ENCODE measurements at places on chromosomes 13 and 19. TPM values are rescaled to one million over a fixed set of nuclear protein-coding genes. Genes with fewer than 3 reads are reported as not detected.

GRCh38 chr19:28489776-28490175 is 723.2 kb downstream of the UQCRFS1 start:
- DNase-seq: no peak
- H3K27ac ChIP-seq: no peak overlapping the region
- H3K27me3 ChIP-seq: no peaks in the 10 kb centered on the region
- no peaks in the 10 kb centered on the region for H3K36me3 ChIP-seq

DNA sequence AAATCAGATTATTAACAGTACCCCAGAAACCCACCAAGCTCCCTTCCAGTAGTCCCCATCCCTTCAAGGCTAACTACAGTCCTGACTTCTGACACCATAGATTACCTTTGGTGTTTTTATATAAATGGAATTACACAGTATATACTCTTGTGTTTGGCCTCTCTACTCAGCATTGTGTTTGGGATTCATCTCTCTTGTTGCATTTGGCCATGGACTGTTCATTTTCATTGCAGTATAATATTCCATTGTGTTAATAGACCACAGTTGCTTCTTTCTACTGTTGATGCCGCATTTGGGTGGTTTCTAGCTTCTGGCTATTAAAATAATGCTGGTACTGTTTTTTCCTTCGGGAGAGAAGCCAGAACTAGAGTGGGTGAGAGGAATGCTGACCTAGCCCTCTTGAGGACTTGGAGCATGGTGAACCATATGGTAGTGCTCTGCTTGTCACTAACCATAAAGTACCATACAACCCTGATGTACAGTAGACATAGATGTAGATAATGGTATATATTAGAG is 18.9 kb upstream of the GARRE1 start:
- no peaks in the 10 kb centered on the region for H3K4me1 ChIP-seq
- no peaks in the 10 kb centered on the region for H3K27me3 ChIP-seq
- no peaks in the 10 kb centered on the region for H3K36me3 ChIP-seq
- H3K27ac ChIP-seq: no peak overlapping the region
- no peak overlapping the region for H3K4me3 ChIP-seq

DNA sequence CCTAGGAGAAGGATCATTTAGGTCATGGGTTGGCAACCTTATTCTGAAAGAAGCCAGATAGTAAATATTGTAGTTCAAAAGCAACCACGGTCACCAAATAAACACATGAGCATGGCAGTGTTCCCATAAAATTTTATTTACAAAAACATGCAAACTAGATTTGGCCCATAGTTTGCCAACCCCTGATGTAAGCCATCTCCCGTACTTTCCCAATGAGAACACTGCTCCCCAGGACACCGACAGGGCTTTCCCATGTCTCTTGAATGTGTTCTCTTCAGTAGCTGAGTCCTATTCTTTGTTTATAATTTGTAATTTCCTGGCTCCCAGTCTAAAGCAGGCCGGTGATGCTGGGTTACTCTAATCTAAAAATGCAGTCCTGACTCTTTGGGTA is 239.6 kb downstream of the LHFPL6 start:
- H3K27ac ChIP-seq: no peak overlapping the region
- no peak overlapping the region for H3K4me3 ChIP-seq
- no peaks in the 10 kb centered on the region for H3K36me3 ChIP-seq
- H3K4me1 ChIP-seq: no peaks in the 10 kb centered on the region
- no peaks in the 10 kb centered on the region for H3K27me3 ChIP-seq

DNA sequence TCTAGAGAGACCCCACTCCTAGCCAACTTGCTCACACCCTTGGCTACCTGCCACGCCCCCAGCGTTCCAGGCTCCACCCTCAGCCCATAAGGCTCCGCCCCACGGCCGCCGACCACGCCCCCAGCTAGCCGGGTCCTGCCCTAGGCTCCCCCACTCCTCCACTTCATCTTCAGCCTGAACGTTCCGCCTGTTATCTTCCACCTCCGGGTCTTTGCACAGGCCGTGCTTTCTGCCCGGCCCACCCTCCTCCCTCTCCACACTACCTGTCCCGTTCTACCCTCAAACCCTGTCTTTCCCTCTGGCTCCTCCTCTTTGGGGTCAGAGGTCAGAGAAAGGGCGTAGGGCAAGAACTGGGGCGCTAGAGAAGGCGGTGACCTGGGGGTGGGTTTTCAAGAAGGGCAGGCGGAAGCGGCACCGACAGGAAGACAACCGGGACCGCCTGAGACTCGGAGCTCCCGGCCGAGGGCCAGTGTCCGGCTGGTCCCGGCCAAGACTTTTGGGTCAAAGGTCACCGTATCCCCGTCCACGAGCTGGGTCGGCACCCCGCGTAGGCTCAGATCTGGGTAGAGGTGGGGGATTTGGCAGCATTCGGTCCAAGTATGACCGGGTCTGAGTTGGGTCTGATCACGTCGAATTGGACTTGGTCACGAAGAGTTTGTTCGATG is 2.2 kb downstream of the PDE4C start:
- no peaks in the 10 kb centered on the region for H3K36me3 ChIP-seq
- DNase-seq: peak; percentile 37
- peak overlapping the region; percentile 20 for H3K4me3 ChIP-seq
- H3K27me3 ChIP-seq: peaks cover 13% of the 10 kb centered on the region
- peaks cover 16% of the 10 kb centered on the region for H3K4me1 ChIP-seq
- H3K27ac ChIP-seq: no peak overlapping the region

GRCh38 chr19:35745328-35746086 is at the start of the genes PSENEN and U2AF1L4:
PSENEN (plus strand) TSS chr19:35745651; CDS start chr19:35745931, 280 bp downstream.
U2AF1L4 (minus strand) TSS chr19:35745418; CDS start chr19:35745391, 27 bp downstream.
- peak within 1 kb of the TSS; percentile 100 for H3K27ac ChIP-seq
- no peaks in the 10 kb centered on the region for H3K36me3 ChIP-seq
- DNase-seq: peak; percentile 98
- H3K4me3 ChIP-seq: peak within 1 kb of the TSS; percentile 100

CDX2 gene
- total RNA-seq: not detected

MATK gene
- total RNA-seq: 1.5 TPM

- H3K4me3 ChIP-seq: no peak overlapping the region
- H3K27me3 ChIP-seq: no peaks in the 10 kb centered on the region
- H3K27ac ChIP-seq: no peak overlapping the region
- no peaks in the 10 kb centered on the region for H3K36me3 ChIP-seq
Measured at GRCh38 chr13:31864307-31864706, 125.0 kb downstream of the RXFP2 start.

DNA sequence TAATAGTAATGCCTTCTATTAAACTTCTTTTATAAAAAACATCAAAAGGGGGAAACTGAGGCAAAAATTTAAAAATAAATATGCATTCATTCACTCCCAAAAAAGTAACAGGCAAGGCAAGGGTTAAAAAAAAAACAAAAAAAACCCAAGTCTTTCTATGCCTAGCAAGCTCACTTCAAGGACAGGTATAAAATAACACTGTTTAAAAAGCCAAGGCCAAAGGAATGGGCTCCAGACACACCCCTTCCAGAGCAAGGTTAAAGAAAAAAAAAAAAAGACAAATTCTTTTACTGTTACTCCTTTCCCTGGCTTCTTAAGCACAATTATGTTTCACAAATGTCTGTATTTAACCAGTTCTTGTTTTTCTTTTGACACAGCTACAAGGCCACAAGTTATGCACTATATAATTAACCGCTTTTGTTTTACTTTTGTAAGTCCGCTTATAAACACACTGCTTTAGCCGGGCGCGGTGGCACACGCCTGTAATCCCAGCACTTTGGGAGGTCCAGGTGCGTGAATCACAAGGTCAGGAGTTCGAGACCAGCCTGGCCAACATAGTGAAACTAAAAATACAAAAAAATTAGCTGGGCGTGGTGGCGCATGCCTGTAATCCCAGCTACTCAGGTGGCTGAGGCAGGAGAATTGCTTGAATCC is 3.6 kb downstream of the SIGLEC11 start:
- no peak for DNase-seq
- no peaks in the 10 kb centered on the region for H3K4me1 ChIP-seq
- no peaks in the 10 kb centered on the region for H3K36me3 ChIP-seq
- no peak overlapping the region for H3K27ac ChIP-seq
- H3K4me3 ChIP-seq: peak overlapping the region; percentile 30

GRCh38 chr13:88602786-88603777 is 931.9 kb downstream of the SLITRK5 start:
- H3K4me3 ChIP-seq: no peak overlapping the region
- H3K27me3 ChIP-seq: no peaks in the 10 kb centered on the region
- no peak for DNase-seq
- H3K36me3 ChIP-seq: no peaks in the 10 kb centered on the region
- H3K4me1 ChIP-seq: no peaks in the 10 kb centered on the region
- no peak overlapping the region for H3K27ac ChIP-seq

OVOL3 gene
- total RNA-seq: not detected

CYP2A6 gene
- total RNA-seq: not detected

CYP4F2 gene
- total RNA-seq: not detected

DNA sequence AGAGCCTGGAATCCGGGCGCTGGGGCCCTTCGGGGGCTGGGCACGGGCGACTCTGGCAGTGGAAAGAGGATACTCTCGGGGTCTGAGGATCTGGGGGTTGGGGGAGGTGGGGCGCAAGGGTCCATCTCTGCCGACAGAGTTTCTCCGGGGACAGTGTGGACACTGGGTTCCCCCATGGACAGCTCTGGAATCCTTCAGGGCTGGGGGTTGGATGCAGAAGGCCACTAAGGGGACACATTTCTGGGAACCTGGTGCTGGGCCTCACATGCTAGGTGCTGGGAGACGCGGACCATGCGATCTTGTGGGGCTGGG is 2.3 kb downstream of the TGFBR3L start:
- no peak for DNase-seq
- H3K36me3 ChIP-seq: no peaks in the 10 kb centered on the region
- H3K4me1 ChIP-seq: peaks cover 8% of the 10 kb centered on the region
- peak overlapping the region; percentile 13 for H3K27ac ChIP-seq
- H3K27me3 ChIP-seq: peaks cover 7% of the 10 kb centered on the region

GRCh38 chr19:12527034-12527836 is 24.0 kb downstream of the ZNF564 start:
- no peak for DNase-seq
- peaks cover 7% of the 10 kb centered on the region for H3K36me3 ChIP-seq
- no peak overlapping the region for H3K27ac ChIP-seq
- no peak overlapping the region for H3K4me3 ChIP-seq
- H3K4me1 ChIP-seq: no peaks in the 10 kb centered on the region

DNA sequence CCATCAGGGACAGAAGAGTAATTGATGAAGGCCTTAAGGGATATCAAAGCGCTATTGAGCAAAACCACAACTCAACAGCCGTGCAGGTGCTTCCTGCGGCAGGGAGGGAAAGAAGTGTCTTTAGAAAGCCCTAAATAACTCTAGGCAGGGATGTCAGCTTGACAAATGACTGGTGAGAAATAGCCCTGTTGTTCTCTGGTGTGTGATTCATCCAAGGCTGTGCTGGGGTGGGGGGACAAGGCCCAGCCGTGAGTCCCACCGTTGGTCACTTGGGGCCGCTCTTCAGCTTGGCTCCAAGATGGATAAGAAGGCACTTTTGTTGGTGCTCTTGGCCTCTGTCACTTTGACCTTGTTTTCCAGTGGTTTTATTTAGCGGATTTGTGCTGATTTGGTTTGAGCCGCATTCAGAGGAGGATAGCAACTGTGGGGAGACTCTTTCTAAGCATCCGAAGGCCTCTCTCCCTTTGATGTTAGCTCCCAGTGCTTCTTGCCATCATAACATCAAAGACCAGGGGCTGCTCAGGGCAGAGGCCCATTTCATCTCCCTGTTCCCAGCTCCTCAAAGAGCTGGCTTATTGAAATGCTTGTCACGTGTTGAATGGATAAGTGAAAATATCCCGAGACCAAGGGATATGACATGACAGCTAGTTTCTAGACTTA is 130.3 kb upstream of the SERP2 start:
- H3K36me3 ChIP-seq: no peaks in the 10 kb centered on the region
- no peak for DNase-seq
- peak overlapping the region; percentile 48 for H3K27ac ChIP-seq
- H3K27me3 ChIP-seq: no peaks in the 10 kb centered on the region
- H3K4me3 ChIP-seq: no peak overlapping the region
- H3K4me1 ChIP-seq: no peaks in the 10 kb centered on the region

ZNF600 gene
- total RNA-seq: 14.5 TPM

GRCh38 chr13:86856991-86857390 is 814.2 kb upstream of the SLITRK5 start:
- H3K27me3 ChIP-seq: no peaks in the 10 kb centered on the region
- no peaks in the 10 kb centered on the region for H3K4me1 ChIP-seq
- H3K36me3 ChIP-seq: no peaks in the 10 kb centered on the region
- no peak overlapping the region for H3K27ac ChIP-seq
- no peak for DNase-seq

- no peak for DNase-seq
- no peaks in the 10 kb centered on the region for H3K4me1 ChIP-seq
- no peaks in the 10 kb centered on the region for H3K27me3 ChIP-seq
- no peak overlapping the region for H3K4me3 ChIP-seq
- H3K27ac ChIP-seq: no peak overlapping the region
- no peaks in the 10 kb centered on the region for H3K36me3 ChIP-seq
Measured at GRCh38 chr13:42626176-42626860, 52.4 kb downstream of the TNFSF11 start.

DNA sequence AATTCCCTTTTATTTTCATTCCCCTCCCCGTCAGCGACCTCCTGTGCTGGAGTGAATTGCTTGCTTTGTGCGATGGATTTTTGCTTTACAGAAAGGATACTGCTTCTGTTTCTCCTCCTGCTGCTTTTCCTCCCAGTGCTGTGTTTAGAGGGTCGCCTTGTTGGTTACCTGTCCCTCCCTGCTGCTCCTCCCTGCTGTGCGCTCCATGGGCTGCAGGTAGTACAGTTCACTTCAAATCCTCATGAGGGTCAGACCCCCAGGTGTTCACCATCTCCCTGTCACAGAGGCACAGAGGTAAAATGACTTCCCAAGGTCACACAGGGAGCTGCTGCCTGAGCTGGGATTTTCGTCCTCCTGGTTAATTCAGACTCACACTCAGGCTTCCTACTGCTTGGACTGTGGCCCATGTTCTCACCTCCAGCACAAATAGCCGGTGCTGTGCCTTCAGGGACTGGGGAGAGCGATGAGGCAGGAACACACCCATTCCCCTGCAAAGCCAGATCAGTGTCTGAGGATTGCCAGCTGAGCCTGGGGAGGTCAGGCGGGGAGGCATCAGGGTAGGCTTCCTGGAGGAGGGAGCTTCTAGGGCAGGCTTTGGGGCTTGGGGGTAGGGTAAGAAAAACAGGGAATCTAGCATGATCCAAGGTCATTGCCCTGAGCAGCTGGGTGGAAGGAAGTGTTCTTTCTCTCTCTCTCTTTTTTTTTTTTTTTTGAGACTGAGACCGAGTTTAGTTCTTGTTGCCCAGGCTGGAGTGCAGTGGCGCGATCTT is 14.4 kb downstream of the BICRA start:
- H3K4me1 ChIP-seq: no peaks in the 10 kb centered on the region
- H3K4me3 ChIP-seq: no peak overlapping the region
- H3K36me3 ChIP-seq: no peaks in the 10 kb centered on the region
- H3K27me3 ChIP-seq: no peaks in the 10 kb centered on the region
- no peak for DNase-seq
- no peak overlapping the region for H3K27ac ChIP-seq

AMH gene
- not detected for total RNA-seq

DNA sequence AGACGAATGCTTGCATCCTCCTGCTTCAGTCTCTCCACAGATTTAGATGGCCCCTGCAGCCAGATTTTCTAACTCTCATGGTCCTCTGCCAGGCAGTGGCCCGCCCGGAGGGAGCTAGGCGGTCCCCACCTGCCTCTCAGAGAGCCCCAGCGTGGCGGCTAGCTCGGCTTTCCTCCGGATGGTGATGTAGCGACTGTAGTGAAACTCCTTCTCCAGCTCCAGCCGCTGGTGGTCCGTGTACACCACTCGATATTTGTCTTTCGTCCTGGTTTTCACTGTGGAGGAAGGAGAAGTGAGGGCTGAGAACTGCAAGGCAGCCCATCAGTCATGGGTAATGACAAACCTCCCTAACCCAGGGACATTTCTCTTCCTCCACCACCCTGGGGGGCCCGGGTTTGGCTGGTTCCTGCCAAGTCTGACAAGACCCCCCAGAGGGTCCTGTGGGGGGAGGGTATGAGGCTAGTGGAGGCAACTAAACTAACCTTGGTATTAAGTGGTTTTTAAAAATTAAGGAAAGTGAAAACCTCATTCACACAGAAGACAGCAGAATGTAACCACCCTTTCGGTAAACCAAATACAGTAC is 4.3 kb downstream of the CDX2 start:
- H3K27ac ChIP-seq: no peak overlapping the region
- H3K4me1 ChIP-seq: peaks cover 14% of the 10 kb centered on the region
- DNase-seq: no peak
- no peaks in the 10 kb centered on the region for H3K36me3 ChIP-seq
